T follicular helper cell (primary cell): ENCODE measurements at places on chromosomes 2 and 18.

GRCh38 chr2:189577121-189577520 lies 3.5 kb downstream of the SLC40A1 start:
- DNase-seq = no peak

GRCh38 chr18:8912348-8913326 lies 189.9 kb upstream of the NDUFV2 start:
- no peak for DNase-seq

- no peak for DNase-seq
Measured at GRCh38 chr2:139805441-139805840, 1025.3 kb upstream of the NXPH2 start.

DNA sequence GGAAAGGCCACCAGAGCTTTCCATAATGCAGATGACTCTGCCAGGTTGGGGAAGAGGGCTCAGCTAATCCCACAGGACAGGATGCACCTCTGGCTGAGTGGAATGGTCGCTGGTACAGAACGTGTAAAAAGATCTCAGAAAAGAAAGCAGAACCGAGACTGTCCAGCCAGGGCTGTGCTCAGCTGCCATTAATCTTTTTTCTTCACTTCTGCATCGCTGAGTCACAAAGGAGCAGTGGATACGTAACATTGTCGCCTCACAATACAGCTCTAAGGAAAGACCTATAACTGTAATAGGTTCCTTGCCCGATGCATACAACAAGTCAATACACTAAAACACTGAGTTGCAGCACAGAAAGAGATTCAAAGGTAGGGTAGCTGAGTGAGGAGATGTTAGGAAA lies 354.2 kb downstream of the EN1 start:
- DNase-seq = no peak

DNA sequence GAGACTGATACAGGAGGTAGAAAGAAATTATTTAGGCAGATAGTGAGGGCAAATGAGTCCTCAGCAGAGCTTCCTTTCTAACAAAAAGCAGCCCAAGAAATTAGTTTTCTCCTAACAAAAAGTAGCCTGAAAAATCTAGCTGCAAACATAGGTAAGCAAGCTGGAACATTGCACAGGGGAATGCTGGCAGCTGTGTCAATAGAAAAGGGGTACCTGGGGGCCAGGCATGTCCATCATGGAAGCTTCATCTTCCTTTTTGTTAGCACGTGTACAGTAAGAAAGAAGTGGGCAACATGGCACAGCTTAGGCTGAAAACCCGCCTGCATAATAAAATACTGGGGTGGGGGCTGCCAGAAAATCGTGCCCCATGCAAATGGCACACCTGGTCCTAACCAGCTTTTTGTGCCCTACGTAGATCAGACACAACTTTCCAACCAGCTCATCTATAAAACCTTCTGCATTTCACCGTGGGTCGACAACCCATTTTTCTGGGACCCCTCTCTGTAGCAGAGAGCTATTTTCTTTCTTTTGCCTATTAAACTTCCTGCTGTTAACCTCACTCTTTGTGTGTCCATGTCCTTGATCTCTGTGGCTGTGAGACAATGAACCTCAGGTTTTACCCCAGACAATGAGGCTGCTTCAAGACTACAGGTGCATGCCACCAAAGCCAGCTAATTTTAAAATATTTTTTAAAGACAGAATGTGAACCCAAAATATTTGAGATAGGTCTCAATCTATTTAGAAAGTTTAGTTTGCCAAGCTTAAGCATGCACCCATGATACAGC lies 6.6 kb upstream of the MTHFD2 start:
- DNase-seq = no peak

DNA sequence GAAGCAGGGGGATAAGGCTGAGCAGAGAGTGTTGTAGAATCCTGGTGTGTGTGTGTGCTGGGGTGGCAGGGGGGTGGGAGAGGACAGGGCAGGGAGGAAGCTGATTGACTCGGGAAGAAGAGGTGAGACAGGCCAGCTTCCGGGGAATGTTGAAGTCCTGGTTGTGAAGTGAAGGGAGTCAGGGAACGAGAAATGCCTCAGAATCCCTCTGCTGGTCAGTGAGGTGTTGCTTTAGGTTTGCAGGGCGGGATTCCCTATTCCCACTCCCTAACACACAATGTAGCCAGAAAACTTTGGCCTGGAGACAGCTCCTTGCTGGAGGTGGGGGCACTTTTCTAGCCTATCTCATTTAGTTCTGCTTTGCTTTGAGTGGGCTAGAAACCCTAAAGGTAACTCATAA lies 265.1 kb downstream of the HAUS1 start:
- DNase-seq = no peak

DNA sequence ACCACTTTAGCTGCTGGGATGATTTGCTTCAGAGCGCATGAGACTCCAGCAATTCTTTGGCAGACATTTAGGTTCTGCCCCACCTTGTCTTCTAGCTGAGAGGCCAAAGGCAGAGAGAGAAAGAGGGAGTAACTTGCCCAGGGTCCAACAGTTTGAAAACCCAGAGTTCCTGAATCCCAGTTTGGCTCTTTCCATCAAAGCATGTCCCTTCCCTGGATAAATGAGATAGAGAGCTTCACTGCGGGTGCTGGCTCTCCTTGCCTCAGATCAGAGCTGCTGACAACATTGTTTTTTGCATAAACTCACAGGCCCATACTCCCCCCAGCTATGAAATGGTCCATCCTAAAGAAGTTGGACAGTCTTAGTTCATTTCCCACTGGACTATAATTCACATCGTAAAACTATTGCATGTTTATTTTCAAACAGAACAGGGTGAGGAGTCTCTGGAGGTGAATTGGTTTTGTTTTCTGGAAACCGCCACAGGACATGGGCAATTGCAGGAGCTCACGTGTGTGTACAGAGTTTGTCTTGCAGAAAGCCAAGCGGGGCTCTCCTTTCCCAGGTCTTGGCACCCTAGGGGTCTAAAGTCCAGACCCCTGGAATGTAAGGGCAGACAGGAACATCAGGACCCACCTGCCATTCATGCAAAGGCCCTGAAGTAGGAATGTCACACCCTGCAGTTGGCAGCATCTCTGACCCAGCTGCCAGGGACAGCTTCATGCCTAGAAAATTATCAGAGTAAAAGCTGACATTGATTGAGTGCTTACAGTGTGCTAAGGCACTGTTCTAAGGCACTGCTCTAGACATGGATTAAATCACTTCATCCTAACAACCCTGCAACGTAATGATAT lies 25.0 kb upstream of the SLC14A2 start:
- no peak for DNase-seq

- peak; percentile 18 for DNase-seq
Measured at GRCh38 chr2:172434821-172435605, 7.6 kb downstream of the ITGA6 start.

- no peak for DNase-seq
Measured at GRCh38 chr2:65856928-65857327, 424.5 kb upstream of the SPRED2 start.

- DNase-seq = no peak
Measured at GRCh38 chr2:25470806-25471205, 129.1 kb upstream of the DNMT3A start.

GRCh38 chr2:200658278-200658864 lies 72.6 kb downstream of the AOX1 start:
- no peak for DNase-seq

- no peak for DNase-seq
Measured at GRCh38 chr2:55123851-55124269, 73.6 kb upstream of the RTN4 start.

GRCh38 chr2:187198136-187198535 lies 249.9 kb downstream of the CALCRL start:
- DNase-seq = no peak

GRCh38 chr2:178629463-178629862 lies 149.2 kb downstream of the PLEKHA3 start:
- no peak for DNase-seq

DNA sequence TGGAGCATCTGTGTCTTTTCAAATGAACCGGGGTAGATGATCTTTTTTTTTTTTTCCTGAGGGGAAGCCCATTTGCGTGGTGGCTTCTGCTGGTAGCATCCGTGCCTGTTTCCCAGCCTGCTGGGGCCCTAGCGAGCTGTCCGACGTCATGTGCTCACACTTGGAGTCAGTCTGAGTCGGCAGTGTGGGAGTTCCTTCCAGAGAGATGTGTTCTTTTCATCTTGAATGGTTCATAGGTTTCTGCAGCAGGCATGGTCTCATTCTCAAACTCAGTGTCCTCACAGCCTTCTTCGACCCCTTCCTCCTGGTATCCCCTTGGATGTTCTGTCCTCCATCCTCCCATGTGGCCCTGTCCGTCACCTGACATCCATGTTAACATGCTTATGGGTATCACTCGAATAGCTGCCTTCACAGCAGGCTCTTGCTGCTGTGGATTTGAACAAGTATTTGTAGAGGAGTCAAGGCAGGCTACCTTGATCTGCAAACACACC lies 51.0 kb downstream of the LDLRAD4 start:
- DNase-seq = no peak

DNA sequence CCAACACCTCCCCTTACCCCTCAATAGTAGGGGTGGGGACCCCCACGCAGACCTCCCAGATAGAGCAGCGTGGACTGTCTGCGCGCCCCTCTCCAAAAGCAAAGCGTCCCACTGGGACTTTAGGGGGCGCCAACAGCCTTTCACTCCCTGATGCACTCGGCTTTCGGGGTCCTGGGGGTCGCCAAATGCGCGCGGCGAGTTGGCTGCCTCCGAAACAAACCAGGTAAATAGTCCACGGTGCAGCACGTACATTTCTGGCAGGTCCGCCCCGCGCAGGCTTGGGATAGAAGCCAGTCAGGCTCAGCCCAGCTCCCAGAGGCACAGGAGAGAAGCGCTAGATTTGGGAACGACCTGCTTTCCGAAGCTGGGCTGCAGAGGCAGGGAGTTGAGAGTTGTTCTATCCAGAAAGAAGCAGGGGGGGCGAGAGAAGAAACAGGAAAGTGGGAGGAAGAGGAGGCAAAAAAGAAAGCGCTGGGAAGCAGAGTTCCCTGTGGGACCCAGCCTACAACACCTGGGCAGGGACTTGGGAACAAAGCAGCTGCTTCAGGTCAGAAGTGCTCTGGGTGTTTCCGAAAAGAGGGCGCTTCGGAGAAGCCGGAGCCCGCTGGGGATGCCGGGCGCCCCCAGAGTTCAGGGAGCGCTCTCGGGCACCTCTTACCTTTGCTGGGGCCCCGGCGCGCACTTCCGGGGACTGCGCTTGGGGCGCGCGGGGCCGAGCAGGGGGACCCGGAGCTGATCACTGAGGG lies 544 bp downstream of the EVA1A start:
- no peak for DNase-seq

DNA sequence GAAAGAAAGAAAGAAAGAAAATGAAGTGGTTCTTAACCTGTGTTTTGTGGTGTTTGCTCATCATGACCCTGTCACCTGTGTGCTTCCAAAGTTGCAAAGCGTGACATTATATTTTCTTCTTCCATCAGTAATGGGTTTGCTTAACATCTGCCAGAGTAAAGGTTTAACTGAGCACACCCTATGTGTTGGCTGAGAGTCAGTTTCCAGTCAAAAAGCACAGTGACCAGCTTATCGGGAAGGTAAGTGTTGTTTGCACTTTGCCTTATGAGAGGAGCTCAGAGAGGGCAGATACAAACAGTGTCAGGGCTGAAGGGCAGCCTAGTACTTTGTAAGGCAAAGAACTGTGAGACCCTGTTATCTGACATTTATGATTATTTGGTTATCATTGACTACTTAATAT lies 406.2 kb upstream of the CWC22 start:
- no peak for DNase-seq

DNA sequence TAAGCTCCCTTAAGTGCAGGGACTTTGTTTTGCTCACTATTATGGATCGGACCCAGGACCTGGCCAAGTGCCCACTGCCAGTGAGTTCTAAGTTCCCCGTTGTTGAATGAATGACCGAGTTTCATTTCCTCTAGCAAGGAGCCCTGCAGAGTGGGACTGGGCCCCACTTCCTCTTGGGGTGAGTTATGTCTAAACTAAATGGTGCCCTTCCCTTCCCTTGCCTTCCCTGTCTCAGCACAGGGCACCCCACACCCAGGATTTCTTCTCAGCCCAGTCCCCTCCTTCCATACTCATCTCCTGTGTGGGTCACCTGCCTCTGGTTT lies 195.3 kb upstream of the HS6ST1 start:
- DNase-seq = no peak

DNA sequence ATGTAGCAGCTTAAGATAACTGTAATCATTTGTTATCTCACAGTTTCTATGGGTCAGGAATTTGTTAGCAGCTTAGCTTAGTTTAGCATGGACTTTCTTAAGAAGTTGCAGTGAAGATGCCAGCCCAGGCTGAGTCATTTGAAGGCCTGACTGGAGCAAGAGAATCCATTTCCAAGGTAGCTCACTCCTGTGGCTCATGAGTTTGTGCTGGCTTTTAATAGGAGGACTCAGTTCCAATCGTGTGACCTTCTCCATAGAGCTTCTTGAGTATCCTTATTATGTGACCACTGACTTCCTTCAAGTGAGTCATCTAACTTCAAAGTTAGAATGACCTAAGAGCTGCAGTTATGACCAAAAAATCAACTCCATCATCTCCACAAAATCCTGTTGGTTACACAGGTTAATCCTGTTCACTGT lies 1.4 kb downstream of the GPATCH11 start:
- no peak for DNase-seq

- no peak for DNase-seq
Measured at GRCh38 chr2:168816369-168816768, 13.9 kb downstream of the NOSTRIN start.

DNA sequence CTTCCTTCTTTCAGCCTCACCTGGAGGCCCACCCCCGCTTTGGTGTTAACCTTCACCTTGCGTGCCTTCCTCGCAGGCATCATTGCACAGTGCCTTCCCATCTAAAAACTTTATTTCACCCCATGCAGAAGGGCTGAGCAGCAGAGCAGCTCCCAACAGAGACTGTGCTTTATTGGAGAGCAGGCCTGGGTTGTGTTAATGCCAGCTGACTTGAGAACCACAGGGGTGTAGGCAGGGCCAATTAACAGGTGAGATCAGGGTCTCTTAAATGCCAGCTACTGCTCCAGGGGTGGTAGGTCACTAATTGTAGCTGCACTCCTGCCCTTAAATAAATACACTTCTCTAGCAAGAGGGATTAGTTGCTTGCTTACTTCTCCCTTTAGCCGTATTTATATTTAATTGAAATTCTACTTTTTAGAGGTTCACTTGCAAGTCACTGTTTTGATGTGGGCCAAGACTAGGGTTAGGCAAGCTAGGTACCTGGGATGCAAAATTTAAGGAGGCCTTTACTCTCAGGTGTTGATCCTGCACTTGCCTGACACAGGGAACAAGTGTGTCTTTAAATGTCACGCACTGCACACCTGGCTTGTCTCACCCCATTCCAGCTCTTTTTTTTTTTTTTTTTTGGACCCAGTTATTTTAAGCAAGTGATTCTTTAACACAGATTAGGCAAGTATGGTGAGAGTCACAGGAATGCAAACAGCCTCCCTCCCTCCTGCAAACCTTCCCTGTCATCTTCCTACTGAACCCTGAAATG lies 54.5 kb downstream of the LYPD1 start:
- DNase-seq = no peak

GRCh38 chr2:60463249-60463648 lies 90.2 kb downstream of the BCL11A start:
- DNase-seq = no peak

DNA sequence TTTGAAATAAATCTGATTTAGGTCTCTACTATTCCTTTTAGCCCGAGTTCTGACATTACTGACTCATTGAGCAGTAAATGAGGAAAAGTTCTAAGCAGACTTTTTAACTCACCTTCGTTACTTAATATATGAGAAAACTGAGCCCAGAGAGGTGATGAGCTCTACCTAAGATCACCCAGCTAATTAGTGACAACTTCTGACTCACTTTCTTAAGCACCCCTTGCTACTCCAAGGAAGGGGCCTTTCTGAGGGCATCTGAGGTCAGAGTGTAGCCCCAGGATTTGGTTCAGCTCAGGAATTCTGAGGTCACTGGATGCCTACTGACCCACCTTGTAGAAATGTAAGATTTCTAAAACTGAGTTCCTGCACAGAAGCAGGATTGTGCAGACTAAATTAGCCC lies 102.2 kb upstream of the FZD5 start:
- DNase-seq = no peak

- no peak for DNase-seq
Measured at GRCh38 chr2:241257419-241258032, 57.9 kb downstream of the HDLBP start.
